ENCODE measurements at places on chromosomes 5 and 9. TPM values are rescaled to one million over a fixed set of nuclear protein-coding genes. Genes with fewer than 3 reads are reported as not detected.

Gene TLN1
- 91.8 TPM for polyA plus RNA-seq

Gene HTR4
- polyA plus RNA-seq: not detected

Gene SLC4A9
- 0.02 TPM for polyA plus RNA-seq

Gene PCDHGA5
- polyA plus RNA-seq: 0.57 TPM

Gene PCSK5
- 0.03 TPM for polyA plus RNA-seq

Gene PCDHGA6
- 1.4 TPM for polyA plus RNA-seq

Gene MSX2
- polyA plus RNA-seq: 5.1 TPM

Gene LRSAM1
- polyA plus RNA-seq: 5.5 TPM

Gene KIAA1191
- 100 TPM for polyA plus RNA-seq

Gene EFNA5
- 0.81 TPM for polyA plus RNA-seq

Measured in SK-N-SH (cell line).